ENCODE measurements at places on chromosomes 11 and 22.

DNA sequence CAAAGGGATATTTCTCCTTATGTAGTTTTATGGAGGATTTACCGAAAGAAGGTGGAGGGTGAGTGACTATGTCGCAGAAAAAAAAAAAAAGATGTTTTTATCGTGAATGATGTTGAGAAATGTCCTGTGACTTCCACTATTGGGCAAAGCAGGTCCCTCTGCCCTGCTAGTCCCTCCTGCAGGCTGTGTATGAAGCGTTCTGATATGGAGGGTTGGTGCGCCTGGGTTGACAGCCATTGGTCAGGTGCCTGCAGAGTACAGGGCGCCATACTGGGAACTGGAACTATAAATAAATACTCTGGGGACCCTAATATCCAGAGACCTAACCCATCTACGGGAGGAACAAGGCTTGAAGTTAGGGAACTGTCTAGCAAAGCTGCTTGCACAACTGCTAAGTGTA, 1.5 kb downstream of the IL17RA start:
- DNase-seq, result no peak

GRCh38 chr11:47356998-47357329, 4.5 kb upstream of the MYBPC3 start:
- no peak for DNase-seq

GRCh38 chr11:119772641-119773415, 43.8 kb upstream of the NECTIN1 start:
- no peak for DNase-seq

- DNase-seq, result peak; percentile 44
Measured at GRCh38 chr11:100739666-100740065, 52.6 kb downstream of the ARHGAP42 start.

GRCh38 chr11:77340501-77340900, 39.0 kb upstream of the GDPD4 start:
- no peak for DNase-seq

GRCh38 chr11:70671083-70671482, 272.8 kb downstream of the CTTN start:
- DNase-seq, result no peak

- no peak for DNase-seq
Measured at GRCh38 chr11:35554491-35555437, 29.3 kb upstream of the PAMR1 start.

DNA sequence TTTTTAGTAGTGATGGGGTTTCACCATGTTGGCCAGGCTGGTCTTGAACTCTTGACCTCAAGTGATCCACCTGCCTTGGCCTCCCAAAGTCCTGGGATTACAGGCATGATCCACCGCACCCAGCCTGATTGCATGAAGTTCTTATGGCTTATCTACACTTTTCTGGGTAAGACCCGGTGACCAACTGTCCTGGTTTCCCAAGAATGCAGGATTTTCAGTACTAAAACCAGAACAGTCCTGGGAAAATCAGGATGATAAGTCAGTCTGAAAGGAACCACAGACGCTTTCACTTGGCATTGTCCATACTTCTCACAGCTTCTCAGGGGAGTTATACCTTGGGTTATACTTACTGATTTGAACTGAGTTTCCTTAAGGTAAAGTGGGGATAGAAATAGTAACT, 1.4 kb upstream of the BPIFC start:
- no peak for DNase-seq

DNA sequence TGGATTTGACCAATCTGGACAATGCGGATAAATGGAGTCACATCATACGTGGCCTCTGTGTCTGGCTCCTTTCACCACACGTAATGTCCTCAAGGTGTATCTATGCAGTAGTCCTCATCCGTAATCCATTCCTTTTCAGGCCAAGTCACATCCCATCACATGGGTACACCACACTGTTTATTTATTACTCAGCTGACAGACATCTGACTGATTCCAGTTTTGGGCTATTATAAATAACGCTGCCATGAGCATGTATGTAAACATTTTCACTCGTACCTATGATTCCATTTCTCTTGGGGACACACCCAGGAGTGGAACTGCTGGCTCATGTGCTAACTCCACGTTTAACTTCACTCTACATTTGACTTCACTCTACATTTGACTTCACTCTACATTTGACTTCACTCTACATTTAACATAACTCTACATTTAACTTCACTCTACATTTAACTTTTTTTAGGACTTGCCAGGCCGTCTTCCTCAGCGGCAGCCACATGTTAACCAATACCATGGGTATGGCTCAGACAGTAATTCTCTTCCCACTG, 52.1 kb downstream of the SHANK2 start:
- no peak for DNase-seq

GRCh38 chr11:17673951-17674350, 45.4 kb upstream of the MYOD1 start:
- DNase-seq, result no peak

GRCh38 chr11:131495423-131495822, 125.0 kb downstream of the NTM start:
- DNase-seq, result no peak

- no peak for DNase-seq
Measured at GRCh38 chr11:120089036-120090001, 48.6 kb downstream of the TRIM29 start.

GRCh38 chr22:35804421-35804820, 86.7 kb downstream of the APOL5 start:
- DNase-seq, result no peak

DNA sequence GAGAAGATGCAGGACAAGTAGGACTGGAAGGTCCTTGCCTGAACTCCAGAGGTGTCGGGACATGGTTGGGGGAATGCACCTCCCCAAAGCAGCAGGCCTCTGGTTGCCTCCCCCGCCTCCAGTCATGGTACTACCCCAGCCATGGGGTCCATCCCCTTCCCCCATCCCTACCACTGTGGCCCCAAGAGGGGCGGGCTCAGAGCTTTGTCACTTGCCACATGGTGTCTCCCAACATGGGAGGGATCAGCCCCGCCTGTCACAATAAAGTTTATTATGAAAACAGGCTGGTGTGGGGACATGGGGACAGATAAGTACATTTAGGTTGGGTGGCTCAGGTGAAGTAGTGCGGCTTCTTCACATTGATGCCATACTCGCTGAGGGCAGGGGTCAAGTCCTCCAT, 1.4 kb downstream of the TAF10 start:
- no peak for DNase-seq

DNA sequence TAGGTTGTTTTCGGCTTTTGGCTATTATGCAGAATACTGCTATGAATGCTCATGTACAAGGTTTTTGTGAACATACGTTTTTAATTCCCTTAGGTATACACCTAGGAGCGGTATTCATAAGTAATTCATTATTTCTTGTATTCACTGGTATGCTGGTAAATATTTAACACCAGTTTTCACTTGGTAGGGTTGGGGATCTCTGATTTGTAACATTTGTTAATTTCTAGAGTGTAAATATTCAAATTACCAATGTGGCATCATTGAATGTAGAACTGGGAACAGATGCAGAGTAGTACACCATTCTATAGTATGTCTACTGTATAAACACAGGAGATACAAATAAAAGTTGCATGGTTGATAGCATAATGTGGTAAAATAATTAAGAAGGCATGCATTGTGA, 16.3 kb downstream of the GVQW3 start:
- DNase-seq, result no peak

GRCh38 chr11:69682681-69683326, 7.7 kb upstream of the LTO1 start:
- no peak for DNase-seq

- no peak for DNase-seq
Measured at GRCh38 chr11:111426617-111427016, 47.5 kb upstream of the POU2AF1 start.

GRCh38 chr11:119991669-119992068, 146.2 kb downstream of the TRIM29 start:
- DNase-seq, result no peak

DNA sequence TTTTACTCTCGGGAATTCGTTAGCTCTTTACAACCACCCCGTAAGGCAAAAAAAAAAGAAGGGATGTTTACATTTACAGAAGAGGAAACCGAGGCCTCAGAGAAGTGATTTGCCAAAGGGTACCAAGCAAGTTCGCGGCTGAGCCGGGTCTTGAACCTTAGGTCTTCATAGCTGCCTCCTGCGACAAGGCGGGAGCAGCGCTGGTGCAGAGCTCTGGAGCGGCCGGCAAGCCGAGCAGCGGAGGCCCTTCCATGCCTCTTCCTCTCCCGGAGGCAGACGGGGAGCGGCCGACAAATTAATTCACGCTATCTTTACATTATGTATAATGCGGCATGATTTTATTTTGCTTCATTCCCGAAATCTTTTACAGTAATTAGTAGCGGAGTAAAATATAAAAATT, 536.3 kb downstream of the INSC start:
- DNase-seq, result no peak

DNA sequence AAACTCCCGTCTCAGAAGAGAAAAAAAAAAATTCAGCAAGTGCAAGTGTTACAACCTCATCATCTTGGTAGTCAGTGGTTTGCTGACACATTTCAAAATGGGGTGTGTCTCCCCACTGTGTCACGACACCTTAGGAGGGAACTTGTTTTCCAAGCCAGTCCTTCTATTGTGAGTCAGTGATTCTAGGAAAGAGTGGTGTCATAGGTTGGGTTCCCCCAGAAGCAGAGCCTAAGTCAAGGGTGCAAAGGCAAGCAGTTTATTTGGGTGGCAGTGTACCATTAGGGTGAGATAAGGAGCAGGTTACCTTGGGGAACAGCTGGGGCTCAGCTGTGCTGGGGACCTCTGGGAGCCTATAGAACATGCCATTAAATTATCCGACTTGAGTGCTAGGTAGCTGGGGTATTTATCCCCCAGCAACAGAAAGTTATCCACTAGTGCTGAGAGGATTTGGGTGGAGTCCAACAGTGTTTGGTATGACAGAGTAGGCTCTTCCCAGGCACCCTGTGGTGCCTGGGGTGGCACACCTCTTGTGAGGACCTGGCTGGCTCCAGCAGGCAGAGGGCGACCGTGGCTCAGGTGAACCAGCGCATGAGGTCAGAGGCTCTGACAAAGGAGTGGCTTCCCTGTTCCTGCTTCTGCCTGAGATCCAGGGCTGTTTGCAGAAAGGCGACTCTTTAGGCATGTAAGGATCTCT, 41.7 kb downstream of the KIAA1671 start:
- peak; percentile 61 for DNase-seq

DNA sequence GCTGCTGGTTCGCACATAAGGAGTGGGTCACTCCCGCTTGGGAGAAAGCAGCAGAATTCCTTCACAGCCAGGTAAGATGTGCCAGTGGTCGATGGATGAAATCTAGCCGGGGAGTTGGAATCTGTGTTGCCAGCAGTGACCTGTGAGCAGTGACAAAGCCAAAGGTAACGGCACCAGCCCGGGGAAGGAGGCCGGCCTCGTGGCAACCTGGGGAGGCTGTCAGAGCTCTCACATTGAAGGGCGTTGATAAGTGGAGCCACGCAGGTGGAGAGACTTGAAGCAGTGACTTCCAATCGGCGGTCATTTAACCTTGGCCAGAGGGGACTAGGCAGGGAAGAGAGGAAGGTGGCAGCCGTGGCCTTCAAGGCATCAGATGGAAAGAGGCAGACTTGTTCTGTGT, 58.8 kb downstream of the ARHGAP8 start:
- DNase-seq, result no peak

- DNase-seq, result no peak
Measured at GRCh38 chr11:2390091-2390724, 10.3 kb upstream of the TSSC4 start.

DNA sequence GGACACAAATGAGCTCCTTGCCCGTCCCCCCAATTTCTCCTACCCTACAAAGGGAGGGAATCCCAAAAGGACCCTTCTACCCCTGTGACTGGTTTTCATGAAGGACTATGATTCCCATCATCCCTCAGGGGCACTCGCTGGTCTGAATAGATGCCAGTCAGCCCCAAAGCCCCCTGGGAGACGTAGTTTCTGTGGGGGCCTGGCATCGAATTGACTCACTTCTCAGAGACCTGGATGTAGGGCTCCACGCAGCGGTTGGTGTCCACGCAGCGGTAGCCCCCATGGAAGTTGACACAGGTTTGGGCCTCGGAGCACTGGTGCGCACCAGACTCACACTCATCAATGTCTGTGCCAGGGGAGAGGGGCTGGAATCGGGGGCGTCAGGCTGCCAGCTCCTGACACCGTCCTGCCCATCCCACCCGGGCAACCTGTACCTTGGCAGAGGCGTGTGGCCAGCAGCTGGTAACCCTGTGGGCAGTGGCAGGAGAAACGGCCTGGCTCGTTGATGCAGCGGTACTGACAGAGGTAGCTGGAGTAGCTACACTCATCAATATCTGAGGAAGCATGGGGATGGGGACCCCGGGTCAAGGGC, 4.4 kb downstream of the EFEMP2 start:
- DNase-seq, result no peak

GRCh38 chr11:62567018-62567633, 6.6 kb downstream of the EEF1G start:
- no peak for DNase-seq

GRCh38 chr22:22403771-22404170, 104.8 kb downstream of the ZNF280B start:
- DNase-seq, result no peak

DNA sequence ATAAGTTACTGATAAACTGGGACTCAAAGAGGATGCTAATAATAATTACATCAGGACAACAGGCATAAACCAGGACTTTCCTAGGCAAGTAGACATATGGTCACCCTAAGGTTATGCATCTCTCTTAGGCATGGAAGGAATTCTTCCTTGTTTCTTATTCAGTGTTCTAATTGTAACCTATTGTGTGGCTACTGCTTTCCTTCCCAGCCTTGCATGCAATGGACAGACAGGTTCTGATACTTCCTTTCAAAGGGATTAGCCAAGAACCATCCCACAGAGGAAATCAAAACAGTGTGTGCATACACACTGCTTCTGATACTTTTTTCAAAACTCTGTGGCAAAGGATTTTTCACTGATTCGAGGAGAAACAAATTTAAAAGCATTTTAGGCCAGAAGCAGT, 48.3 kb downstream of the RRAS2 start:
- no peak for DNase-seq

All from RPMI8226 (cell line).